ENCODE measurements at places on chromosomes 5 and 9. TPM values are rescaled to one million over a fixed set of nuclear protein-coding genes. Genes with fewer than 3 reads are reported as not detected.

- no peaks in the 10 kb centered on the region for H3K27me3 ChIP-seq
- no peak for DNase-seq
- no peaks in the 10 kb centered on the region for H3K4me1 ChIP-seq
- H3K4me3 ChIP-seq = no peak overlapping the region
- H3K36me3 ChIP-seq = no peaks in the 10 kb centered on the region
These were observed 470.3 kb downstream of the ZNF608 start for GRCh38 chr5:124276166-124276565.

DNA sequence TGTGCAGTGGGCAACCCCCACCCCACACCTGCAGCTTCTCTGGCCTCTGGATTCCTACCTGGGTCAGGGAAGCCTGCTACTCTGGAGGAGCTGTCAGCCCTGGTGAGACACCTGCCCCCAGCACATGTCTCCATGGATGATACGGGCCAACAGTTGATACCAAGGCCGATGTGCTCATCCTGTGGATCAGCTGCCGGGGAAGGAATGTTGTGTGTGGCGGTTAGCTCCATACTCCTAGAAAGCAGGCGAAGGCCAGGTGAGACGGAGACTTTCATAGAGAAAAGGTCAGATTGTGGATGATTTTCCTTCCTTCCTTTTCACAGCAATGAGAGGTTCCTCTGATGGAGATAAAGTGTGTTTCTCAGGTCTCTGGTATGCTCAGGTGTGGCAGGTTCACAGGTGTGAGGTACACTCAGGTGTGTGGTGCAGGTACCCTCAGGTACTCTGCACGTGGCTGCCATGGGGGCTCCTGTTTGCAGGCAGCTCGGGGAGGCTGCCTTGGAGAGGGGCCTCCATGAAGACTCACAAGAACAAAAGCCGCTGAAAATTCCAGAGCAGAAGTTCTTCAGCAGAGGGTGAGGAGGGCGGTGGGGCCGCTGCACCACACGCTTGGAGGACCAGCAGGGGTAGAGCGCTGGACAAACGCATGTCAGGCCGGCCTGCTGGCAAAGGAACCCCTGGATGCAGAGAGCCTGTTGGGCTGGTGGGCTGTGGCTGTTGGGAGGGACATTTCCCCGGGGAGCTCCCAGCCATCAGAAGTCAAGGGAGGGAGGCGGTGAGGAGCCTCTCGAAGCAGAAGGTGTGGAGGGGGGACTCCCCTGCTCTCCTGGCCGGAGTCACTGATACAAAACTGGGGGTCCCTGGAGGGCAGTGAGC is 5.1 kb upstream of the AHRR start:
- peaks cover 32% of the 10 kb centered on the region for H3K27me3 ChIP-seq
- no peak for DNase-seq
- peaks cover 39% of the 10 kb centered on the region for H3K4me1 ChIP-seq
- H3K27ac ChIP-seq = no peak overlapping the region
- H3K36me3 ChIP-seq = peaks cover 33% of the 10 kb centered on the region
- no peak overlapping the region for H3K4me3 ChIP-seq

DNA sequence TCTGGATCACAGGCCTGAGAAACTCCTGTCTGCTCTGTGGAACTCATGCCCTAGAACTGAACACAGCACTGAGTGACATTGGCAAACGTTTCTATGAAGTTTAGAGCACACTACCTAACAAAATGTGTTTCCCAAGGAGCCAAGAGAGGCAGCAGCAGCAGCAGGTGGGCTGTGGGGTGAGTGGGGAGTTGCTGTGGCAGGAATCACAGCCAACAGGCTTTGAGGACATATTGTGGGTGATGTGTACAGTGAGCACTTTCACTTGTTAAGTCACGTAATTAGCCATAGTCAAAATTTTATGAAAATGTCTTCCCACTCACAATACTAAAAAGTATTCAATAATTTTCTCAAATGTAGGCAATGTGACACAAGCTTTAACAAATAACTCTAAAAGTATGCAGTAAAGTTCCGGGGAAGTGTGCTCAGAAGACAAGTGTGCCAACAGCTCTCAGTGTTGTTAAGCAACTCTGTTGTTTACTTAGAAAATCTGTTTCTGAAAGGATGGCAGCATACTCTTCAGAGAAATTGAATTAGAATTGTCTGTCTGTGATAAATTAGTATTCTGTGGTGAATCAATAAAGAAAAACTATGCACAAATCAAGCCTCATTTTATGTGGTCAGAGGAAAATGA is 482.1 kb downstream of the SEMA5A start:
- DNase-seq = no peak
- H3K27me3 ChIP-seq = no peaks in the 10 kb centered on the region

Gene PITX1
- not detected for total RNA-seq

Data from spleen (tissue), 13 donors.